A172 (cell line): ENCODE measurements at places on chromosomes 6 and 20. TPM values are rescaled to one million over a fixed set of nuclear protein-coding genes. Genes with fewer than 3 reads are reported as not detected.

DNA sequence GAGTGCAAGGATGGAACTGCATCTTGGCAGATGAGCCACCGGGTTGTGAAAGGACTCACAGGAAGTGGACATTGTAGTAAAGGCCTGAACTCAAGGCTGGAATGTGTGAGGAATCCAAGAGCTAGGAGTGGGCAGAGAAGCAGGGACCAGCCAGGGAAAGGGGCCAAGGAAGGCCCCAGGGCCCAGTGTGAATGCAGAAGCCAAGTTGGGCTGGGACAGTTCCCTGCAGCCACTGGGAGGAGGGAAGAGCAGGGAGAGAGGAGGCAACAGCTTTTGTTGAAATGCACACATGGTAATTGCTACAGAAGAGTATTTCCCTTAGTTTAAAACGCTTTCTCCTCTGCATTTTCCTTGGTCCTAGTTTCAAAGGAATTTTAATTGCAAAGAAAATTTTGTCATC is 34.6 kb downstream of the CDH22 start:
- DNase-seq: no peak

The DAAM2 gene
- total RNA-seq: 0.10 TPM in 1 of 2 replicates, not detected in the other

- DNase-seq: no peak
These were observed 174.6 kb downstream of the ZDHHC14 start for GRCh38 chr6:157555455-157556143.

The RFX6 gene
- not detected in 2 replicates for total RNA-seq

The HSPA1L gene
- 1.4 and 3.0 TPM in 2 replicates for total RNA-seq

GRCh38 chr6:26216359-26216885 is 129.2 kb downstream of the HFE start:
- DNase-seq: peak; percentile 97

The NAPB gene
- total RNA-seq: 6.4 and 6.6 TPM in 2 replicates

- peak; percentile 29 for DNase-seq
These were observed 229.8 kb downstream of the SOD2 start for GRCh38 chr6:159463119-159463829.

The SYNJ2 gene
- 34.0 and 53.7 TPM in 2 replicates for total RNA-seq

DNA sequence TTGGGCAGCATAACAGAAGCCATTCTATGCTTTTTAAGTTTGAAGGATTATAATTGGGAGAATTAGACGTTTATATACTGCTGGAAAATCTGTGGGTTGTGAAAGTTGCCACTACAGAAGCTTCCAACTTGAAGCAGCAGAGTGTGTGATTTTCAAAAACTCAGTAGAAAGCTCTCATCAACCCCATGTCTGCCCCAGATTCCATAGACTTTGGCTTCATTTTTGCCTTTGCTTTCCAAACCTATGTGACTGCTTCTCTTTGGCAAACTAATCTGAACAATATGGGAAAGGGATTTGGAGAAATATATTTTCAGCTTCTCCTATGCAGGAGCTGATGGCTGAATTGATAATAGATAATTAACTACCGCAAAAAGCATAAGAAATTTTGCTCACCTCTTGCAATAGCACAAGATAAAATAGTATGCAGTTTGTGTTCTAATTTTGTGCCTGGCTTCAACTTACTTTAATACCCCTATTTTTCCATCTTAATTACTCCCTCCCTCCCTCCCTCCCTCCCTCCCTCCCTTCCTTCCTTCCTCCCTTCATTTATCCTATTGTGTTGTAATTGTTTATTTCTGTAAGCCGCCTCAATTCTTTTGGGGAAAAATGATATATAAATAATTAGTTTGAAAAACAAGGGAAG is 214.1 kb upstream of the HS3ST5 start:
- DNase-seq: no peak

DNA sequence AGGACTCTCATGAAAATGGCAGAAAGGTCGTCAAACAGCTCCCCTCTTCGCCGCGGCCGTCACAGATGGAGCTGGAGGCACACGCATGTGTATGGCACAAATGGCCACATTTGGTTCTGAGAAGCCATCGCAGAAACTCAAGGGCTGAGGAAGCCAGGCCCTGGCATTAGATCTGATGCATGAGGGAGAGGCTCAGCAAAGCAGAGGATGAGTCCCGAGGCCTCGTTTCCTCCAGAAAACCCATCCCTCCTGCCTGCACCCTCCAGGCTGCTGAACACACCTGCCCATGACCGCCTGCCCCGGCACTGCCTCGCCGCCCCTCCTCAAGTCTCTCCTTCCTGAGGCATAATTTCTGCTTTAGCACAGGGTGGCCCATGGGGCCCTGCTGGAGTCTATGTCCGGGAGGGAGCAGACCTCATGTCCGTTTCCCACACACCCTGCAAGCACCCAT is 240.3 kb downstream of the DLL1 start:
- DNase-seq: no peak

GRCh38 chr20:3738111-3739053 is 5.9 kb downstream of the HSPA12B start:
- no peak for DNase-seq

The CD93 gene
- not detected in 2 replicates for total RNA-seq

The VSX1 gene
- 0.10 TPM in 1 of 2 replicates, not detected in the other for total RNA-seq

GRCh38 chr20:8801686-8802085 is 267.2 kb upstream of the PLCB4 start:
- DNase-seq: no peak

- DNase-seq: no peak
These were observed 45.1 kb downstream of the RAMACL start for GRCh38 chr6:166541366-166541765.

The SLC35D3 gene
- not detected in 2 replicates for total RNA-seq

DNA sequence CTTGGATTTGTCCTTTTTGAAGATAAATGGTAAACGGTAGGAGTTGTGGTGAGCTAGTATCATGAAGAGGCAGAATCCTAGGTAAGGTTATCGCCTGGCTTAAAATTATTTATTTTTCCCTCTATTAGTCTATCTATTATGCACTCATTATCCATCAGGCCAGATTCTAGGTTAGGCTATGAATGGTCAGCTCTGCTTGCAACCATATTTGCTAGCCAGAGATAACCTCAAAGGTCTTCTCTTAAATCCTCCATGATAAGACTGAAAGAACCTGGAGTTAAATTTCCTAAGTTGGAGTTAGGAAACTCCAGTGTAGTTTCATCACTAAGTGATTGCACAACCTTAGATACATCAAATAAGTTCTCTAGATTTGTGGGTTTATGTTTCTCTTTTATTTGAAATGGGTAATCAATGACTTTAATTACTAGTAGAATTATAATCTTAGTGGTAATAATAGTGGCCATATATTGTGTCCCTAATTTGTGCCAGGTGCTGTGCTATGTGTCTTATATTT is 302.1 kb upstream of the RUNX2 start:
- no peak for DNase-seq

- DNase-seq: no peak
These were observed 576 bp downstream of the MAPK13 start for GRCh38 chr6:36130667-36131510.

- DNase-seq: no peak
These were observed 184.4 kb downstream of the UNC5CL start for GRCh38 chr6:40854592-40854991.

DNA sequence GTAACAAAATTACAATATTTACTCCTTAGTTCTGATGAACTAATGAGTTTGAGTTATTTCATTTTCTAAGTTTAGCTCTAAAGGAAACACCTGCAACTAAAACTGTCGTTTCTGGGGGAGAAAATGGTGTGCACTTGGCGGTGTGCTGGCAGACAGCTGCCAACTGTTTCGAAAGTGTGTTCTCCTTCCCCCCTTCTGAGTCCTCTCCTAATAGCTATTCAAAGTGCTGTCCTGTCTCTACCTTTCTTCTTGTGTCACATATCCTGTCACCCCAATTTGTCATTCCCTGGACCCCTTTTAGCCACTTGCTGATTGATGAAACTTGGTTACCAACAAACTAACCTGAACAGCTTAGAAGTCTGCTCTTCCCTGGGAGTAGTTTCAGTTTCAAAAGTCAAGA is 4.9 kb upstream of the UBE2J1 start:
- DNase-seq: no peak

- no peak for DNase-seq
These were observed 8.6 kb downstream of the FOXA2 start for GRCh38 chr20:22575737-22576136.

The TMEM200A gene
- total RNA-seq: 21.9 and 23.4 TPM in 2 replicates

- no peak for DNase-seq
These were observed 1.1 kb upstream of the TULP4 start for GRCh38 chr6:158311193-158311592.

DNA sequence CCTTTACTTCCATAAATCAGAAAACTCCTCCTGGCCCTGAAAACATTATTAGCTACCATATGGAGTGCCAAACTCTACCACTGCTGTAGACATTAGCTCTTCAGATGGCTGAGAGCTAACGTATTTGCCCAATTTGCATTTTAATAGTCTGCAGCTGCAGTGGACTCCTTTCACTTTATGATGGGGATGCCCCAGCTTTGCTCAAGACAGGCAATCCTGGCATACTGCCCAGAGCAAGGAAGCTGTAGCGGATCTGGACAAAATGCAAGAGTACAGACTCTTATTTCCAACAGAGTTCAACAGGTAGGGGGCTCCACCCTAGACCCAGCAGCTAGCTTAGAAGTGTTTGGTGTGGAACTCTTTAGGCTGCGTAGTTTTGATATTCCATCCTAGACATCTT is 246.7 kb downstream of the FOXC1 start:
- DNase-seq: peak; percentile 69

GRCh38 chr20:43389839-43390626 is 67.7 kb upstream of the SRSF6 start:
- DNase-seq: no peak

The SYTL3 gene
- total RNA-seq: 1.7 and 2.0 TPM in 2 replicates

The DYNLRB1 gene
- total RNA-seq: 189 and 200 TPM in 2 replicates

DNA sequence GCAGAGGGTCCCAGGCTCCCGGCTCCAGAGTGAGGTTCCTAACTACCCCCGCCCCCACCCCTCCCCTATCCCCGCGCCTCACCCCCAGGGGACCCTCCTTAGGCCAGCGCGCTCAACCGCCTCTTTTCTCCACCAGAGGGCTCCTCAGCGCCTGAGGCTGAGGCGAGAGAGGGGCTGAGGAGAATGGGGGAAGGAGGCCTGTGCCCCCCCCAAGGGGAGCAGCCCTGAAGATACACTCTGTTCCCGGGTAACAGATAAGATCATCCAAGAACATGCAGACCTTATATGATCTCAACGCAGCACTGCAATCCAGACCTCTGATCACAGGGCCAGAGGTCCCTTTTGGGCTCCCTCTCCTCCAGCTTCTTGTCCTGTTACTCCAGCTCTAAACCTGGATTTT is 43.3 kb upstream of the MRPS10 start:
- DNase-seq: no peak

The SOX4 gene
- 8.8 and 10.5 TPM in 2 replicates for total RNA-seq

GRCh38 chr6:39317256-39317655 is 3.0 kb upstream of the KCNK17 start:
- no peak for DNase-seq

- DNase-seq: no peak
These were observed 510.8 kb upstream of the SYNCRIP start for GRCh38 chr6:86153521-86153920.

- DNase-seq: no peak
These were observed 168.0 kb upstream of the CHD6 start for GRCh38 chr20:41786158-41786557.

The RAET1E gene
- total RNA-seq: 0.22 and 1.0 TPM in 2 replicates

DNA sequence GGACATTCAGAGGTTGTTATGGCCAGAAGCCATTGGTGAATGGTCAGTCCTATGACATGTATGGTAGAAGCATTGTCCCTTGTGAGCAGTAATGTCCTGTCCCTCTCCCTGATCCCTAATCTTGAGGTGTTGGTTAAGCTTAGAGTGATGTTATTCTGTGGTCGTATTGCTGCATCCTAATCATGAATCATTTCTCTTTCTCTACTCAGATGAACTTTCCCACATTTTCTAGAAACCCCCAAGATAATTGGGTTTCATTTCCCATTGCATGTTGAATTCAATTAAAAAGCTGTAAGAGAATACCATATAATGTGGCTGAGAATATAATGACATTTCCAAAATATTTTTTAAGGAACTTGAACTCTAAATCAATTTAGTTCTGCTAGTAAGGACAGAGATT is 175.1 kb downstream of the PLCB4 start:
- no peak for DNase-seq

DNA sequence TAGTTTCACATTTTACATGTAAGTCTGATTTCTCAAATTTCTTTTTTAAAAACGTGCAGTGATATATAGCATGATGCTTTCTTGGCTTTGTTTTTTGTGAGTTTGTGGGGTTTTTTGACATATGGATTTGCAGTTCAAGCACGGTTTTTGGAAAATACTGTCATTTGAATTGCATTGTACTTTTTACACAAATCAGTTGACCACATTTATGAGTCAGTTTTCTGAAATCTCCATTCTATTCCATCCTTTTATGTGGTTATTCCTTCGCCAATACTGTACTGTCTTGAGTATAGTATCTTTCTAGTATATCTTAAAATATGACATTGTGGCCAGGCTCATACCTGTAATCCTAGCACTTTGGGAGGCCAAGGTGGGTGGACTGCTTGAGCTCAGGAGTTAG is 890.0 kb upstream of the CITED2 start:
- peak; percentile 14 for DNase-seq

The HAO1 gene
- not detected in 2 replicates for total RNA-seq

DNA sequence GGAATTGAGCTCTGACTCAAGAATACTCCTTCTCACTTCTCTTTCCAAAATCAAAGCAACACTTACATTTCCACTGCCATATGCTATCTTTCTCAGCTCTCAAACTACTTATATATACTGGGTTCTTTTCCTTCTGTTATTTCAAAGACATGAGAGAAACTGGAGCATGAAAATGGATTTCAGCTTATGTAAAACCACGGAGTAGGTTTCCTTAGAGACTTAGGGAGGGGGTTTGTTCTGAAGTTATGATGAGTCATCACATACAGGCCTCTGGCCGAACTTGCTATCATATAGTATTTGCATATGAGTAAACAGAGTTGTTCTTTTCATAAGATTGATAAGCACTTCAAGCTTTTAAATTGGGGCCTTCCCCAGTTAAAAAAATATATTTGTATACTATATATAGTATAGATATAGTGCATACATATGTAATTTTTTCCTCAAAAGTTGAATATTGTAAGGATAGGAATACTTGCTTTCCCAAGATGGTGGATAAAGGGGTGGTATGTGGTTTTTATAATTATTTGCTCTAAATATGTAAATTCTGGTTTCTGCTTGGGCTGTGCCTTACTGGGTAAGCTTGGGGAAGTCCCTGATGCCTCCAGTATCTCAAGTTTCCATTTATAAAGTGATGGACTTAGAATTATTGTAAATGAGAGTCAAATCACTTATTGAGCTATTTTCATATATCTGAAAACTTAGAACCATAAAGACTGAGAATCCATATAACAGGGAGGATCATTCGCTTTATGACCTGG is 273.9 kb downstream of the RFPL4B start:
- DNase-seq: peak; percentile 21
